ENCODE measurements at places on chromosomes 16 and 17.

DNA sequence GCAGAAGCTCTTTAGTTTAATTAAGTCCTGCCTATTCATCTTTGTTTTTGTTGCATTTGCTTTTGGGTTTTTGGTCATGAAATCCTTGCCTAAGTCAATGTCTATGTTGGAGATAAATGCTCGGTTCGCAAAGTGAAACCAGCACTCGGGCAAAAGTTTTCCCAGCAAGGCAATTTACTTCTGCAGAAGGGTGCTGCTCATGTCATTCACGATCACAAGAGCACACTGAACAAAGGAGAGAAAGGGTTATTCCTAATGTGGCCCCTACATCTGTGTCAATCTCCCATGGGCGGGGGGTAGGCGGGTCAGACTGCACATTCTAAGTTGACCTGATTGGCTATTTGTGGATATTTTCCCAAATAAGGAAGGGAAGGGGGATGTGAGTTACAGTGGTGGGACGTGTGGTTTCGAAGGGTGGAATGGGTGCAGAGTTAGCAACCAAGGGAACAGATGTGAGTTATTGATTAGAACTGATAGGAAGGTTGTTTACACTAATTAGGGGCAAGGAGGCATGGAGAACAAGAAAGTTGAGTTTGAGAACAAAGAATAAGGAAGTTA, 23.0 kb downstream of the ATF7IP2 start:
- DNase-seq, result no peak

GRCh38 chr16:9370061-9370491, 278.6 kb downstream of the HAPSTR1 start:
- no peak for DNase-seq

- no peak for DNase-seq
Observed at GRCh38 chr17:8791248-8791909, 7.8 kb downstream of the MFSD6L start.

- DNase-seq, result no peak
Observed at GRCh38 chr17:50768346-50768761, 1.0 kb upstream of the ANKRD40CL start.

- DNase-seq, result no peak
Observed at GRCh38 chr17:33163533-33164168, 129.4 kb downstream of the ASIC2 start.

DNA sequence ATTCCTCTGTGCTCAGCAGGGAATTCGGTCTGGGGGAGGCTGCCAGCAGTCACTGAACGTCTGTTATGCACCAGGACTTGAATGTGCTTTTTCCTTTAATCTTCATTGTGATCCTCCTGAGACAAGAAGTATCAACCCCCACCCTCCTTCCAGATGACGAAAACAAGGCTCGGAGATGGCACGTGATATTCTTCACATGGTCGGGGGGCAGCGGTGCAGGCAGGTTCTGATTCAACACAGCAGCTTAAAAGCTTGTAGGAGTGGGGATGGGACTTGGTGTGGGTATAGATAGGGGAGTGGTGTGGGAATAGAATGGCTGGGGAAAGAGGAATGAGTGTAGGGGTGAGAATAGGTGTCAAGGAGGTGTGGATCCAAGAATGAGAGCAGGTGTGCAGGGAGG, 6.4 kb downstream of the NECAB2 start:
- no peak for DNase-seq

- DNase-seq, result peak; percentile 15
Observed at GRCh38 chr16:81885976-81886586, 107.0 kb downstream of the PLCG2 start.

DNA sequence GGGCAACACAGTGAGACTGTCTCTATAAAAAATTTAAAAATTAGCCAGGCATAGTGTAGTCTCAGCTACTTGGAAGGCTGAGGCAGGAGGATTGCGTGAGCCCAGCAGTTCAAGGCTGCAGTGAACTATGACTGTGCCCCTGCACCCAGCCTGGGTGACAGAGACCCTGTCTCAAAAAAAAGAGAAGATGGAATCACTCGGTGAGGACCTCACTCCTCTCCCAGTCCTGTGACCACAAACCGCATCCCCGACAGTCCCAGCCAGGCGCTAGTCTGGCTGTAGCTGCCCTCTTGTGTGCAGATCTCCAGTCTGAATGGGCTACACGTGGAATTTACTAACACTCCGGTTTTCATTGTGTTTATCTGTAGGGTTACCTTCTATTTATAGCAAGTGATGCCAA, 11.1 kb downstream of the DEXI start:
- DNase-seq, result no peak

- DNase-seq, result no peak
Observed at GRCh38 chr16:85642762-85643358, 29.7 kb downstream of the GSE1 start.

DNA sequence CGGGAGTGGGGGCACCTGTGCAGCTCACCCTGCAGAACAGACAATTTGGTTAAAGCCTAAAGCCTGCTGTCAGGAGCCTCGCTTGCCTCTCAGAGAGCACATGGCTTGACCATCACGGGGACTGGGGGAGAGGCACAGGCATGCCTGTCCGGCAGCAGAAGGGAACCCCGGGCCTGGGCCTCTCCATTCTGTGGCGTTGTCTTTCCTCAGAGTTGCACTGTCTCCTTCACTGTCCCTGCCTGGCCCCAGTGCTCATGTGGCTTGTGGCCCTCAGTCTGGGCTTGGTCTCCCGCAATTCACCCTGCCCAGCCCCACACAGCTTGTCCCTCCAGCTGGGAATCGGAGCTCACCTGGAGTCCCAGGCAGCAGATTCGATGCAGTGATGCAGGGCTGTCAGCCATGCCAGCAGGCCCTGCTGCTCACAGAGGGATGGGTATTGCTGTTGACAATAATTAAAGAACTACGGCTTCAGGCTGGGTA, 189.9 kb downstream of the SEC14L1 start:
- no peak for DNase-seq

DNA sequence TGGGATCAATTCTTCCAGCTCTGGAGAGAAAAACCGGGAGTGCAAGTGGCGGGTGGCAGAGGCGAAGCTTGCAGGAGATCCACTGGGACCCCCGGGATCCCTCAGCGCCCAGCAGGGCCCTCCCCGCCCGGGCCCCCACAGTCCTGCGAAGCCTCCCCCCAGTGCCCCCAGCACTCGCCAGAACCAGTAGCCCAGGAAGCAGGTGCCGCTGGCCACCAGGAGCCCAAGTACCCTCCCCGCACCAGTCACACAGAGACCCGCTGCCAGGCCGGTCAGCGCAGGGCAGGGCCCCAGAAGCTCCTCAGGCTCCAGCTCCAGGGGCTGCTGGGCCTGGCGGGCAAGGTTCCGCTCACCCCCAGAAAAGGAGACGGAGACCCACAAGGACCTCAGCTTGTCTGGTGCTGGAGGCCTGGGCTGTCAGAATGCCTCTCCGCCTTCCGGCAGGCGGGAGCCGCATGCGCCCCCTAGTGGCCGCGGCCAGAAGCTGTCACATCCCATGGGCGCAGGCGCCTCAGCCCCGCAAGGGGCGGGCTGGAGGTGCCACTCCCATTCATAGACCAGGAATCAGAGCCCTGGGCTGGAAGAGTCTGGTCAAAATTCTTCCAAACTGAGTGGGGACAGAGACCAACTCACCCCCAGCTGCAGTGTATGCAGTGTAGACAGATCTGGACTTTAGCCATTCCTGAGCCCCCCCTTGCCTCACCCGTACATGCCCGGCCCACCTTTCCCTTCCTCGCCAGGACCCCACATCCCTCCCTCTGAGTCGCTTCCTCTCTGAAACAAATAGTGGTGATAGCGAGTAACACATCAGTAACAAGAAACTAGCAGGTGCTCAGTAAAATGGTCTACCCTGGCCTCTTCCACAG, 1002.3 kb downstream of the KCNJ18 start:
- DNase-seq, result no peak

DNA sequence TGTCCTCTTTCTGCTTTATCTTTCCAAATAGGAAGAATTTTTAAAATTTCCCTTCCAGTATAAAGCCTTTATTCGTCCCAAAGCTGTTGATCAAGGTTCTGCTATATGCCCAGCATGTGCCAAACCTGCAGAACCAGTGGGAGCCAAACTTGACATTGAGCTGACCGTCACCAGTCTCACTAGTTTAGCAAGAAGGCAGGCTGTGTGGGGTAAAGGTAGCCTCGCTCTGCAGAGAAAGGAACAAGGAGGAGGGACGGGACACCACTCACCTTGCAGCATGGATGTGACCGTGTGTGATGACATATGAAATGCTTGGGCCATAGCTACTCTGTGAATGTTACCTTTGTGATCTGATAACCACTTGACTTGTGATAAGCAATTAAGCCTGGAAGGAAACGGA, 392.2 kb downstream of the CPPED1 start:
- no peak for DNase-seq

- peak; percentile 84 for DNase-seq
Observed at GRCh38 chr16:72198021-72198711, 26.2 kb upstream of the PMFBP1 start.

DNA sequence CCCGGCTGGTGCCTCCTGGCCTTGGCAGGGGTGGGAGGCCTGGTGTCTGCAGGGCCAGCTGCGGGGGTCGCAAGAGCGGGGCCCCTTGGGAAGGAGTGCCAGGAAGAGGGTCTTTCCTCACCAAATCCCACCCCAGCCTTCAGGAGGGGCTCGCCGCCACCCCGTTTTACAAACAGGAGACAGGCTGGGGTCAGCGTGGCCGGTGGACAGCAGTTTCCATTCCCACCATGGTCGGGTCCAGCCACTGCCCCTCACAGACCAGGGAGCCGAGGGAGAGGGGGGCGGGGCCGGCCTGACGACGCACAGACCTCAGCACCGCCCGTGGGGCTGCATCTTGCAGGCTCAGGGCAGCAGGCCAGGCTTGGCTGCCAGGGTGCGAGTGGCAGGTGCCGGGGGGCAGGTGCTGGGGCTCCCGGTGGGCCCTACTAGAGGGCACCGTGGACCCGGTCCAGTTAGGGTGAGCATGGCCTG, 7.6 kb downstream of the CBFA2T3 start:
- DNase-seq, result no peak

GRCh38 chr16:60810250-60810649, 1226.0 kb downstream of the CDH8 start:
- DNase-seq, result peak; percentile 8

- DNase-seq, result peak; percentile 47
Observed at GRCh38 chr17:64032081-64032480, 11.6 kb upstream of the ICAM2 start.

DNA sequence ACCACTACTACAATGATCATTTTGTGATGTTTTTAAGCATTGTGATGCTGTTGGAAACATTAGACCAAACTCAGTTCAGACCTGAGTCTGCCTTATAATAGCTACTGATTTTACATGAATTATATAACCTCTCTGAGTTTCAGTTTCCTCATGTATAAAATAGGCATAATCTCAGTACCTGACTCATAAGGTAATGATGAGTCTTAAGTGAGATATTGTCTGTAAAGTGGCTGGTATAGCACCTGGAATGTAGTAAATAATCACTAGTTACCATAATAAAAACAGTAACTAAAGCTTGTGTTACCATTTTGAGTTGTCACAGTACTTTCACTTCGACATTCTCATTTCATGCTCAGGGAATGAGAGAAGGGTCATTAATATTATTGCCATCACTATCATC, 381.5 kb upstream of the SALL1 start:
- no peak for DNase-seq

DNA sequence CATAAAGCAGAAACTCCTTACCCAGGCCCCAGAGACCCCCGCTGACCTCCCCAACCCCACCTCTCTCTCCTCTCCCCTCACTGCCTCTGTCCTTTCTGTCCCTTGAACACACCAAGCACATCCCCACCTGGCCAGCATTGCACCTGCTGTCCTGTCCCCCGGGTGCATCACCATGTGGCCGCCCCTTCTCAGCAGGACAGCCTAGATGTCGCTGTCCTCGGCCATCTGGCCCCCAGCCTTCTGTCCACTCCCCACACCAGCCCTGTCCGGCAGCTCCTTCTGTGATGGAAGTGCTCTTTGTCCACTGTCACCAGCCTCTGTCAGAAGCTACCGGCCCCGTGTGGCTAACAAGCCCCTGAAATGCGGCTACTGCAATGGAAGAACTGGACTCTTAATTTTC, 12.3 kb upstream of the MPRIP start:
- DNase-seq, result no peak

DNA sequence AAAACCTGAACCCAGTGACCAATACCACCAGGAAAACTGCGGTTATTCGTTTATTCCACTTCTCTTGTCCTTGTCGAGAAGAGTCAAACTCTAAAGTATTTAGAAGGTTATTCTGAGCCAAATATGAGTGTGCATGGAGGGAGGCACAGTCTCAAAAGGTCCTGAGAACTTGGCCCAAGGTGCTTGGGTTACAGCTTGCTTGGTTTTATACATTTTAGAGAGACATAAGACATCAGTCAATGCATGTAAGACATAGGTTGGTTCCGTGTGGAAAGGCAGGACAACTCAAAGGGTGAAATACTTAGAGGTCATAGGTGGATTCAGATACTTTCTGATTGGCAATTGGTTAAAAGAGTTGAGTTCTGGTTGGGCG, 681 bp upstream of the TRAP1 start:
- DNase-seq, result no peak

GRCh38 chr17:79813297-79814126, 16.6 kb upstream of the CBX8 start:
- DNase-seq, result no peak

GRCh38 chr17:57577751-57578607, 167.1 kb downstream of the CCDC182 start:
- DNase-seq, result peak; percentile 41

DNA sequence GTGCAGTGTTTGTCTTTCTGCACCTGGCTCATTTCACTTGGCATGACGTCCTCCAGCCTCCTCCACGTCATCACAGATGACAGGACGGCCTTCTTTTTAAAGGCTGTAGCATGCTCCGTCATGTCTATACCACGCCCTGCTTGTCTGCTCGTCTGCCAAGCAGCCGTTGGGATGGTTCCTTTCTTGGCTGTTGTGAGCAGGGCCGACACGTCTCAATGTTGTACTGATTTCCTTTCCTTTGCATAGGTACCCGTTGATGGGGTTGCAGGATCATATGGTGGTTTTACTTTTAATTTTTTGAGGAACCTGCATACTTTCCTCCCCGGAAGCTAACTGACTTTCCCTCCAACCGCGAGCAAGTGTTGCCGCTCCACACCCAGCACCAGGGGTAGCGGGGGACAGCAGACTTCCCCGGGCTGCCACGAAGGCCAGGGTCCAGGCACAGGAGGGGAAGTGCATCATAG, 212.2 kb upstream of the ZNF469 start:
- DNase-seq, result no peak

GRCh38 chr17:46262271-46262670, 32.7 kb upstream of the LRRC37A start:
- no peak for DNase-seq

DNA sequence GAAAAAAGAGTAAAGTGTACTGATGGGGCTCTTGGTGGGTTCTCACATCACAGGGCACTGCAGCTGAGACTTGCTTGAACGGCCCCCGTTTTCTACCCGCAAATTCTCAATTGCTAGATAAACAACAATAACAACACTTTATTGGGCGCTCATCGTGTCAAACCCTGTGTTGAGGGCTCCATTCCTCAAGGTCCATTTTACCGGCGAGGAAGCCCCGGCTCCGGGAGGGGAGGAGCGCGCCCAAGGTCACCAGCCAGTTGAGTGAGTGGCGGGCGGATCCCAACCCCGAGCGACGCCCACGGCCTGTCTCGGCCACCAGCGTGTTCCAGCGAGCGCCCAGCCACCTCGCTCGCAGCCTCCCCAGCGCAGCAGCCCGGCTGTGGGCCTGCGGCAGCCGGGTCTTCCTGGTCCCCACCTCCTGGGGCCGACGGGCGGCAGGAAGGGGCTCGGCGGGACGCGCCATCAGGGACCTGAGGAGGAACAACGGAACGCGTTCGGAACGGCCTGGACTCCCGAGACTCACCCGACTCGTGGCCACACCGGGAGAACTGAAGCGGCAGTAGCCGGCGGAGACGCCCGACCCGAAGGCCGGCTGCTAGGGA, 373 bp downstream of the CMC2 start:
- DNase-seq, result no peak

GRCh38 chr17:1275962-1276736, 3.3 kb upstream of the TRARG1 start:
- peak; percentile 49 for DNase-seq

Data from fibroblast of skin of scalp (primary cell).